Uterus (tissue), 4 donors: ENCODE measurements at places on chromosomes 6 and 20.
A peak's percentile ranks its signal among the peaks of the same experiment; 100 is the strongest.

DNA sequence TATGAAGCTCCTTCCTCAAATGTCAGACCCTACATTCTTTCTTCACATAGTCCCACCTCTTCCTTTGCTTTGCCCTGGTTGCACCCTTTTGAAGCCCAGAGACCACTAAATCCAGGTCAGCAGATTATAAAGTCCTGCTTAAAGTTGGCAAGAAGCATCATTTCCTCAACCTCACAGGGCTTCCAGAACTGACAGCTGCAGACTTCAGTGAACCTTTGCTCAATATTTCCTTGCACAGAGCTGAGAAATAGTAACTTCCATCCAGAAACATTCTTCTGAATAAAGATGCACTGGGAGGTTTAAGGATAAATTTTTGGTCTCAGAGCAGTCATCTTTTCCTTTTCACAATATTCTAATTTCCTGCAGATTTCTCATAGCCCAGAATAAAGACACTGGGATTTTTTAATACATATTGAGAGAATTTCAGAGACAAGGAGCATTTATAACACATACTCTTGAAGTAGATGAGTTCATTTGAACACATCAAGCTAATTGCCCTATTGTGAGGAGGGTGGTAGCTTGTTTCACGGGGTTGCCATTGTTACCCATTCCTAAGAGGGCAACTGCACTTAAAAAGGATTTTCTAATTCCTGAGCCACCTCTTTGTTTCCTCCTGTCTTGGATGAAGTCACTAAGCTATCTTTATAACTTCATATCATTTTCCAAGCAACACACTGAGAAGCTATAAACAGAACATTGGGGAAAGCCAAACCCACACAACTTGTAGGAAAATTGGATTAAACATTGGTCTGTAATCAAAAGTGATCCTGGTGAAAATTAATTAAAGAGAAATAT is 150.2 kb upstream of the PLN start:
- no peak overlapping the region for H3K27ac ChIP-seq
- H3K4me1 ChIP-seq: no peaks in the 10 kb centered on the region
- H3K36me3 ChIP-seq: no peaks in the 10 kb centered on the region
- H3K27me3 ChIP-seq: no peaks in the 10 kb centered on the region
- DNase-seq: no peak
- no peak overlapping the region for H3K4me3 ChIP-seq

- H3K27me3 ChIP-seq: no peaks in the 10 kb centered on the region
- peak overlapping the region; percentile 90 for H3K27ac ChIP-seq
- no peak for DNase-seq
- H3K4me1 ChIP-seq: no peaks in the 10 kb centered on the region
- H3K36me3 ChIP-seq: no peaks in the 10 kb centered on the region
- no peak overlapping the region for H3K4me3 ChIP-seq
Observed at GRCh38 chr6:169293196-169293595, 39.5 kb upstream of the THBS2 start.

GRCh38 chr20:34872622-34873224 is at the start of gene GGT7:
Gene GGT7, minus strand, starts transcription at chr20:34872856. Its CDS starts 41 bp downstream, at chr20:34872815.
- peak within 1 kb of the TSS; percentile 69 for H3K4me3 ChIP-seq
- DNase-seq: peak; percentile 79
- H3K27ac ChIP-seq: peak within 1 kb of the TSS; percentile 81
- H3K4me1 ChIP-seq: no peaks in the 10 kb centered on the region

GRCh38 chr6:68726337-68726736 is 91.3 kb downstream of the ADGRB3 start:
- no peaks in the 10 kb centered on the region for H3K36me3 ChIP-seq
- H3K27ac ChIP-seq: no peak overlapping the region
- DNase-seq: no peak
- no peak overlapping the region for H3K4me3 ChIP-seq

DNA sequence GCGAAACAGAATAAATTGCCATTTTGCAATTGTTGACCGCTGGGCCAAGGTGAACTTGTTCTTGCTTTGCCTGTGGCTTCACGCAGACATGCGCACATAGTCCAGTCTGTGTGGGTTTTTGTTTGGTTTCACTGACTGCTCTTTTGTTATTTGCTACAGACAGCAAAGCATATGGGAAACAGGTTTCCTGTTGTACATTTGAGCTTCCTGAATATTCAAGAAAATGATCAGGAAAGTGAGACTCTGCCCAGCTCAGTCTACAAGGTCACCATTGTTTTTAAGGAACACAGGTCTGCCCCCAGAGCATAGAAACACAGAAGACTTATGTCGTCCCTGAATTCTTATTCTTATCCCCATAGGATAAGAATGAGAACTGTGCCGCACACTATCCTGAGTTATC is 55.6 kb downstream of the SASH1 start:
- no peak overlapping the region for H3K4me3 ChIP-seq
- DNase-seq: no peak
- H3K36me3 ChIP-seq: no peaks in the 10 kb centered on the region

DNA sequence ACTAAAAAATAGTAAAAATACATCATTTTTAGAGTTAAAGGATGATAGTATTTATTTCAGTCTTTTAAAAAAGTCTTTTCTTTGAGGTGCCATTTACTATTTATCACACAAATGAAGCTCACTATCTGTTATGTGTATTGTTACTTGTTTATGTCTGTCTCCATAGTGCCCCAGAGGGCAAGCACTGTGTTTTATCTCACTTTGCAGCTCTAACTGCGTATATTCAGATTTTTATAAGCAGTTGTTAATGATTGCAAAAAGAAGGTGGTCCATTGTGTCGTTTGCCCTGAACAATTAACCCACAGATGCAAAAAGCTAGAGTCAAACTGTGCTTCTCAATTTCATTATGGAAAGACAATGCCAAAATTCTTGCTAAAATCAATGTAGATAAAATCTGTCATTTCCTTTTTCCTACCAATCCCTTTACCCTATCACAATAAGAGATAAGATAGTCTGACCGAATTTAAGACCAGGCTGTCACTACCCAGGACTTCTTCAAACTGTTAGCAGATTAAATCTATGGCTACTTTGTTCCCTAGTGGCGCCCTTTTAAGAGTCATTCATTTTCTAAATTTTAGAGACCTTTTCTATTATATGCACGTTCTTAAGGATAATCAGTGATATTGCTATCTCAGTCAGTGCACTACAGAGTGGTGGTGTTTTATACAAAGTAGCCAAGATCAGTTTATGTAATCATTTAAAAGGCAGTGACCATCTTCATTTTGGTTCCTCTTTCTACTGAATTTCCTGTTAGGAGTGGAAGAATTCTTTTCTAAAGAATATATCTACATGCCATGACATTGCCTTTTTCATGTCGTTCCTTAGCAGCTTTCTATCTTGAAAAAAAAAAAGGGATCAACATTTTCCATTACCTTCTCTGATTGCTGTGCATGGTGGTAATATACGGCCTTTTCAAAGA is 133.1 kb upstream of the PRDM1 start:
- H3K4me3 ChIP-seq: no peak overlapping the region
- no peak overlapping the region for H3K27ac ChIP-seq
- no peak for DNase-seq
- H3K4me1 ChIP-seq: no peaks in the 10 kb centered on the region
- H3K27me3 ChIP-seq: no peaks in the 10 kb centered on the region
- H3K36me3 ChIP-seq: no peaks in the 10 kb centered on the region

DNA sequence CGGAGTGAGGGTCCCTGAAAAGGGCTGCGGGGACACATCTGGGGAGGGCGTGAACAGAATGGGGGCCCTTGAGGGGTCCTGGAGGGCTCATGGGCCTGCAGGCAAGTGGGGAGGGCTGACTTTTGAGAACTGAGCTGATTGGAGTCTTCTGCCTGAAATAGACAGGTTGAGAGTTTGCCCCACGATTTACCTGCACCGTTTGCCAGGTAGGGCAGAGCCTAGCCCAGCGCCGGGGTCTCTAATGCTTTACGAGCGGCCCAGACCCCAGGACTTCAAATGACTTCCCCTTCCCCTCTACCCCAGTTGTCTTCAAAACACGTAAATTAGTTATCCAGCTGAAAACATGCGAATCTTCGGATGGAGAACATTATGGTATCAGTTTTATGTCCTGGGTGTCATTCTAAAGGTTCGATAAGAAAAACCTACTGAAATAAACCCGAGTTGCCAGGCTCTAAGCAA is 1.3 kb downstream of the PLCB1 start:
- H3K4me3 ChIP-seq: peak overlapping the region; percentile 44
- H3K27ac ChIP-seq: peak overlapping the region; percentile 87
- H3K36me3 ChIP-seq: no peaks in the 10 kb centered on the region
- H3K4me1 ChIP-seq: no peaks in the 10 kb centered on the region

GRCh38 chr6:21045135-21045700 is 511.0 kb downstream of the CDKAL1 start:
- no peak overlapping the region for H3K27ac ChIP-seq
- H3K4me3 ChIP-seq: no peak overlapping the region
- H3K4me1 ChIP-seq: no peaks in the 10 kb centered on the region
- no peaks in the 10 kb centered on the region for H3K36me3 ChIP-seq
- H3K27me3 ChIP-seq: no peaks in the 10 kb centered on the region

GRCh38 chr6:18360188-18360587 is 27.0 kb upstream of the RNF144B start:
- no peaks in the 10 kb centered on the region for H3K27me3 ChIP-seq
- H3K4me1 ChIP-seq: no peaks in the 10 kb centered on the region
- H3K4me3 ChIP-seq: no peak overlapping the region
- no peak for DNase-seq
- no peaks in the 10 kb centered on the region for H3K36me3 ChIP-seq
- H3K27ac ChIP-seq: no peak overlapping the region

DNA sequence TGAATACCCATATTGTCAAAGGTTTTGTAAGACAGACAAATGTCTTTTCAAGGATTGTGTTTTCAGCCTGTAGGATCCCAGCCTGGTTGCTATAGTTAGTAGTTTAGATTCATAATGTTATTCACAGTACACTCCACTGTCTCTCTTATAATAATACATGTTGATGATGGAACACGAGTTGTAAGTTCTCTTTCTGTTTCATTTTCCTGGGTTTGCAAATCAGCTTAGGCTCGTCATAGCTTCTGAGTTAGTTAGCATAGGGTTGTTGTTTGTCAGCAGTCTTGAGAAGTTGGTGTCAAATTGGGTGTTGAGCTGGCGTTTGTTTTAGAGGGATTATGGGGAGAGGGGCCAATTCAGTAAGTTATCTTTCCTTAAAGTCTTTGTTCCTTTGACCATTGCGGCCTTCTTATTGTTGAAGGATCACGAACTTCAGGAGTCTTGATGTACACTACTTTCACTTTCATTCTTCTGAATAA is 45.8 kb downstream of the QKI start:
- no peaks in the 10 kb centered on the region for H3K36me3 ChIP-seq
- no peaks in the 10 kb centered on the region for H3K4me1 ChIP-seq
- H3K27me3 ChIP-seq: no peaks in the 10 kb centered on the region
- H3K4me3 ChIP-seq: peak overlapping the region; percentile 1
- no peak for DNase-seq

- DNase-seq: no peak
- no peaks in the 10 kb centered on the region for H3K4me1 ChIP-seq
- no peak overlapping the region for H3K4me3 ChIP-seq
- H3K27me3 ChIP-seq: no peaks in the 10 kb centered on the region
Observed at GRCh38 chr6:358432-358831, 33.1 kb upstream of the IRF4 start.

DNA sequence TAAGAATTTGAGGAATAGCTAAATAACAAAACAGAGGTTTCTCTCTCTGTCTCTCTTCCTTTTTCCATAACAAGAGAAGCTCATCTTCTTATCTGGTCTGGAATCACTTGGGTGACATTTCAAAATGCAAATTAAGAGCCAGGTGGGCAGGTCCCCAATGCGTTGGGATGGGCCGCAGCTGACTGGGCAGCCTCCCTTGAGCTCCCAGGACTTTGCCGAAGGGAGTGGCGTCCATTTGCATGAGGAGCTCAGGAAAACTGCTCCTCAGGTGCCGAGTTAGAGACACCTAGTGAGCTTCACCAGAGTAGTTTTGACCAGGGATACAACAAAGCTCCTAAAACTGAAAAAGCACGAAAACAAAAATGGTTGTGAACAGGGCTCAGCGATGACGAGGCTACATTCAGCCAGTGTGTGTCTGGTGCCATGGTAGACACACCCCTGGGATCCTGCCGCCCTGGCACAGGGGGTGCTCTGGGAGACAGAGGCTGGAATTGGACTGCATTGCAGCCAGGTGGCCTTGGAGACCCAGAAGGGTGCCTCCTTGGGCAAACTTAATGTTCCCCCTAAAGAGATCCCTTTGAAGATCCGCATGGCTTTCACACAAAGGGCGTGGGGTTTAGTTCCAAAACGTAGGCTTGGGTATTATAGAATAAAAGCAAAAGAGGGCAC is 13.5 kb upstream of the SERPINB6 start:
- H3K27ac ChIP-seq: no peak overlapping the region
- no peak overlapping the region for H3K4me3 ChIP-seq
- no peaks in the 10 kb centered on the region for H3K27me3 ChIP-seq
- peaks cover 6% of the 10 kb centered on the region for H3K4me1 ChIP-seq
- no peaks in the 10 kb centered on the region for H3K36me3 ChIP-seq

DNA sequence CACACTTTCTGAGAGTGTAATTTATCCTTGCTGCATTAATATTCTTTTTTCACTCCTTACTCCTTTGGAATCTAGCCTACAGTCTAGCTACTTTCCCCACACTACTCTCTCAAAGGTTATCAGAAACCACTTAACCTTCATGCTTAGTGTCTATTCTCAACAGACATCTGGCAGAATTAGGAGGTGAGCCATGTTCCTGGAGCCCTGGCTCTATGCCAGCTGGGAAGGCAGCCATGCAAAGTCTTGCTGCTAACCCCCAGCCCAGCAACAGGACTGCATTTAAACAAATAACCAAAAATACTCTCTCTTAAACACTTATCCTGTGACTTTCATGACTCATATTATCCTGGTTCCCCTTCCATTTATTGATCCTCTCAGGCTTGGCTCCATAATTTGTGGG is 260.2 kb downstream of the BCKDHB start:
- no peak overlapping the region for H3K27ac ChIP-seq
- peak; percentile 49 for DNase-seq
- H3K4me1 ChIP-seq: no peaks in the 10 kb centered on the region
- no peaks in the 10 kb centered on the region for H3K36me3 ChIP-seq
- no peak overlapping the region for H3K4me3 ChIP-seq
- no peaks in the 10 kb centered on the region for H3K27me3 ChIP-seq

- no peak overlapping the region for H3K4me3 ChIP-seq
- H3K4me1 ChIP-seq: no peaks in the 10 kb centered on the region
Observed at GRCh38 chr20:4546786-4547185, 174.9 kb upstream of the PRND start.

GRCh38 chr6:73803562-73804241 is 107.7 kb downstream of the CD109 start:
- no peaks in the 10 kb centered on the region for H3K27me3 ChIP-seq
- H3K4me3 ChIP-seq: no peak overlapping the region
- H3K27ac ChIP-seq: peak overlapping the region; percentile 64
- H3K4me1 ChIP-seq: no peaks in the 10 kb centered on the region
